ENCODE measurements at places on chromosomes 4 and X.

- no peak for DNase-seq
Measured at GRCh38 chr4:15110120-15110571, 107.9 kb downstream of the CPEB2 start.

GRCh38 chrX:56795309-56795868 lies 66.3 kb downstream of the NBDY start:
- DNase-seq = no peak

- DNase-seq = peak; percentile 7
Measured at GRCh38 chr4:116925900-116926457, 159.4 kb downstream of the TRAM1L1 start.

GRCh38 chr4:77930154-77930639 lies 67.6 kb downstream of the MRPL1 start:
- no peak for DNase-seq

GRCh38 chrX:63922221-63922620 lies 137.2 kb upstream of the ARHGEF9 start:
- peak; percentile 53 for DNase-seq

- no peak for DNase-seq
Measured at GRCh38 chrX:130555341-130555740, 153.6 kb downstream of the RBMX2 start.

- no peak for DNase-seq
Measured at GRCh38 chr4:7137326-7138200, 54.8 kb upstream of the SORCS2 start.

- DNase-seq = peak; percentile 12
Measured at GRCh38 chrX:53476371-53476770, 42.2 kb upstream of the HSD17B10 start.

- no peak for DNase-seq
Measured at GRCh38 chr4:75566911-75567310, 11.0 kb downstream of the ODAPH start.

GRCh38 chr4:71870456-71870855 lies 86.6 kb upstream of the GC start:
- no peak for DNase-seq
